Stimulated activated CD8-positive, alpha-beta memory T cell treated with anti-CD3 and anti-CD28 coated beads, Interleukin-15, amount 100 ng/mL, for 4 hours (primary cell): ENCODE measurements at places on chromosomes 16 and 17.

GRCh38 chr17:10585529-10585928 is 36.1 kb upstream of the MYH2 start:
- no peak for DNase-seq

- DNase-seq, result no peak
Measured at GRCh38 chr16:69523566-69524305, 42.0 kb upstream of the NFAT5 start.

GRCh38 chr16:85303354-85303883 is 191.1 kb upstream of the CIBAR2 start:
- peak; percentile 42 for DNase-seq

- no peak for DNase-seq
Measured at GRCh38 chr17:34979650-34980352, 511 bp upstream of the LIG3 start.

DNA sequence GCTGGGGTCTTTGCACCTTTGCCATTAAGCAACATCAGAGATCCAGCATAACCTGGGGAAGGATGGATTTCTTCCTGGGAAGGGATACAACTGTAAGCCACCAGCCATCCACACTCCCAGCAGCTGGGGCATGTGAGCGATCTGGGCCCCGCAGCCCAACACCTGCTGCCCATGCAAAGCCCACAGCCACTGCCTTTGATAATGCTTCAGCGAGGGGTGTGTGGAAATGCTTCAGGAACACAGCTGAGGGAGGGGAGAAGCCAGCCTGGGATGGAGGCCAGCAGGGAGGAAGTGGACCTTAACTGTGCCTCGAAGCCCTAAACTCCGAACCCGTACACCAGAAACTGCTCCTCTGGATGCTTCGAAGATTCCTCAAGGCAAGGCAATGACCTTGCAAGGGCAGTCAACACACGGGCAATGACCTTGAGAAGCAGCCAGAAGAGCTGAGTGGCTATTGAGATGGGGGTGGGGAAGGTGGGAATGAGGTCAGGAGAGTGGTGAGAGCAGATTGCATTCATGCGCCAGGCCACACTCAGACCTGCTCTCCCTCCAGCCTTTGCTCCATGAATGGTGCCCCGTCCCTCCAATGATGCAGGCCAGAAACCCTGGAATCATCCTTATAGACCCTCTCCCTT is 49.1 kb downstream of the KATNIP start:
- no peak for DNase-seq

DNA sequence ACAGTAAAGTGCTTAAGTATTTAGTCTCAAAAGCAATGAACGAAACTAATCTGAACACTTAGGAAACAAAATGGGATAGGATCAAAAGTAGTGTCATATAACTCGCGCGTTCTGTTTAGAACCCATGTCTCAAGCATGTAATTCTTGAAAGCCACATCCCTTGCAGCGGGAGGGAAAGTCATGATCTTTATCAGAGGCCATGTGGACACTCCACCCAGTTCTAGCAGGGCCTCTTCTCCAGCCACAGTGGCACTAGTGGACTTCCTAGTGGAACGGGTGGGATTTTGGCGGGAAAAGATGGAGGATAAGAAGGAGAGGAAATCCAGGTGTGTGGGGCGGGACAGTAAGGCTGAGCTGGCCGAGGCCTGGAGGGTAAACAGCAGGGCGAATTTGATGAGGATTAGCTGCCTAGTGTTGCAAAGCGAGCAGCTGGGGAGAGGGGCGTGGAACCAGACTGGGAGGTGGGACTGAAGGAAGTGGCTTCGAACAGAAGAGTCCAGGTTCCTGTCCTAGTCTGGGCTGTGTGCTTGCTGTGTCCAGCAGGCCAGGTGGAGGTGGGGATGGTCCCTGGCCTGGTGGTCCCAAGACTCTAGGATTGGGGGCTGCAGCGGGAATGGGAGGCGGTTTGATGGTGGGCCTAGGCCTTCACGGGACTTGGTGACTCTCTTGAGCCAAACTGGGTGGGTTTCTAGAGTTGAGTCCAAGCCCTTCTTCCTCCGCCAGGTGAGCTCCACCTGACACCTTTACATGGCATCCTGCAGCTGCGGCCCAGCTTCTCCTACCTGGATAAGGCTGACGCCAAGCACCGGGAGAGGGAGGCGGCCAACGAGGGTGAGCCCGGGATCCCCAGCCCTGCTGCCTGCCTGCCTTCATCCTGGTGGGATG is 15.9 kb downstream of the POLR3E start:
- no peak for DNase-seq

- DNase-seq, result no peak
Measured at GRCh38 chr17:80692931-80693467, 148.4 kb downstream of the RPTOR start.
